ENCODE measurements at places on chromosomes 7 and 10.
A peak's percentile ranks its signal among the peaks of the same experiment; 100 is the strongest.

- DNase-seq = no peak
Observed at GRCh38 chr10:54282012-54282411, 519.0 kb downstream of the PCDH15 start.

GRCh38 chr7:12303062-12303461, 92.0 kb downstream of the TMEM106B start:
- DNase-seq = no peak

- no peak for DNase-seq
Observed at GRCh38 chr10:87878664-87879459, 15.4 kb downstream of the PTEN start.

GRCh38 chr7:55105952-55106351, 87.1 kb downstream of the EGFR start:
- no peak for DNase-seq

- no peak for DNase-seq
Observed at GRCh38 chr10:129915526-129916378, 48.3 kb downstream of the EBF3 start.

- DNase-seq = no peak
Observed at GRCh38 chr10:49379596-49380410, 16.1 kb downstream of the DRGX start.

GRCh38 chr10:44911081-44911540, at the start of gene TMEM72:
TMEM72 (plus strand) TSS chr10:44911337; CDS start chr10:44911513, 176 bp downstream.
- no peak for DNase-seq

GRCh38 chr10:21352886-21353285, 172.6 kb downstream of the SKIDA1 start:
- DNase-seq = no peak

DNA sequence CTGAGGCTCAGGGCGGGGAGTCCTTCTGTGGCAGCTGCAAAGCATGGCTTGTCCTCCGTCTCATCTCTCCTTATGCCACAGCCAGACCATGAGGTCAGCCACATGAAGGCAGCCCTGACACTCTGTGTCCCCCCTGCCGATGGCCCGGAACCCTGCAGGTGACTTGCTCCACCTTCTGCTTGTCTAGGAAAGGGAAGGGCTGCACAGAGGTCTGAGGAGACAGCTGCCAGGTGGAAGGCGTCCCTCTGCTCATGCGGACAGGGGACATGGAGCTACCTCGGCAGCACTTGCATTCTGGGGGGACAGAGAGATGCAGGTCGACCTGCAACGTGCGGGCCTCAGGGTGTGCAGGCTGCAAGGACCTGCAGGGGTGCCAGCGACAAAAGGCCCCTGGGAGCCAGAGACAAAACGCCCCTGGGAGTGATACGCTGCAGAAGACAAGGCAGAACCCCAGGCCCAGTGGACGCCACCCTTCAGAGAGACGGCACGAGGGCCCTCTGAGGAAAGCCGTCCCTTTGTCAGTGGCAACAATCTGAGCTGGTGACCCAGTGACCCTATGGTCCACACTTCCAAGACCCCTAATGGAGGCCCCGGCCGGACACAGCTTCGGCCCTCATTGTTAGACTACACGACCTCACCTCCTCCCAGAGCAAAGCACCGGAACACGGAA, 205.2 kb upstream of the PPP2R2D start:
- no peak for DNase-seq

DNA sequence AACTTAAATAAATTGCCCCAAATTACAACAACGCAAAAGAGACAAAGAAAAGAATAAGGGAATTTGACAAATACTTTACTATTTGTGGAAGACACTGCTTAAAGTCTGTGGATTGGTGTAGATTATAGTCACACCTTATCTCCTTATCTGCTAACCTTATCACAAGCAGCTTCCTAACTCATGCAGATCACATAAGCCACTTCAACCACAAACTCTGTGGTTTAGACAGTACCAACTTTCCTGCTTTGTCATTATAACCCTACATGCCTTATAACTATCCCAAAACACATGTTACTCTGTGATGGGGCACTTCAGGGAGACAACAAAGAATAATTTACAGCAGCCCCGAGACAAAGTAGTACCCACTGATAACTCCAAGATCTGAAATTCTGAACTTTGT, 41.5 kb upstream of the PPP3CB start:
- no peak for DNase-seq

DNA sequence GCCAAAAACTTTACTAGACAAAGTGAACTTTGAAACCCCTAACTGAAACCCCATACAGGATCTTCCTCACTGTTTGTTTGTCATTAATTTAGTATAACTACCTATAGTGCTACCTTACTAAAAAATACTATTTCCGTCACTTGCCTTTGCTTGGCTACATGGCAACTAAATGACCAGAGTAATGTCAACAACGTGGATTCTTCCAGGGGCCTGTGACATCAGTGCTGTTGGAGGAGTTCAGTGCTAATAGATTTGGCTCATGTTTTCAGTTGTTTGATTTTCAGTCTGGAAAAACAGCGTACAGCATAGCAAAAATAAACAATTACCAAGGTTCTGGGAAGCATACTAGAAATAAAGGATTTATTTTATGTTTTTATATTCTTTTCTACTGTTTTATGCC, 3.0 kb upstream of the ASB15 start:
- DNase-seq = no peak

GRCh38 chr7:913736-914520, 37.6 kb downstream of the GET4 start:
- no peak for DNase-seq

GRCh38 chr10:130484468-130485180, 348.4 kb downstream of the GLRX3 start:
- DNase-seq = no peak

- no peak for DNase-seq
Observed at GRCh38 chr7:130966246-130967009, 232.4 kb upstream of the KLF14 start.

DNA sequence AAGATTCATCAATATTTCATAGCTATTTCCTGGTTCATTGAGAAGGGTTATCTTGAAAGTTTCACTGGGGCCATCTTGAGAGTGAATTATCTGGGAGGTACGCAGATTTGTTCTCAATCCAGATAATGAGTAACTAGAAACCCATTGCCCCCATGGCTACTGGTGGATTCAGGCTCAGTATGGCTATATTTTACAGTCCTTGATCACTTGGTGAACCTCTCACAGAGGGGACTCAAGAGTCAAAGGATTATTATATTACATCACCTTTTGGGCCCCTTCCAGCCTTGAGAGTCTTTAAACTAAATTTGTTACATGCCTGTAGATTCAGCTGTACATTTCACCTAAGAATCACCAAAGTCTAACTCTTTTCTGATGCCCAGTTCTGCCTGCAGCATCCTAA, 11.6 kb downstream of the NKX2-3 start:
- DNase-seq = no peak

- no peak for DNase-seq
Observed at GRCh38 chr10:77554996-77555397, 82.6 kb downstream of the KCNMA1 start.

GRCh38 chr10:116098411-116099022, 174.5 kb downstream of the GFRA1 start:
- DNase-seq = no peak

DNA sequence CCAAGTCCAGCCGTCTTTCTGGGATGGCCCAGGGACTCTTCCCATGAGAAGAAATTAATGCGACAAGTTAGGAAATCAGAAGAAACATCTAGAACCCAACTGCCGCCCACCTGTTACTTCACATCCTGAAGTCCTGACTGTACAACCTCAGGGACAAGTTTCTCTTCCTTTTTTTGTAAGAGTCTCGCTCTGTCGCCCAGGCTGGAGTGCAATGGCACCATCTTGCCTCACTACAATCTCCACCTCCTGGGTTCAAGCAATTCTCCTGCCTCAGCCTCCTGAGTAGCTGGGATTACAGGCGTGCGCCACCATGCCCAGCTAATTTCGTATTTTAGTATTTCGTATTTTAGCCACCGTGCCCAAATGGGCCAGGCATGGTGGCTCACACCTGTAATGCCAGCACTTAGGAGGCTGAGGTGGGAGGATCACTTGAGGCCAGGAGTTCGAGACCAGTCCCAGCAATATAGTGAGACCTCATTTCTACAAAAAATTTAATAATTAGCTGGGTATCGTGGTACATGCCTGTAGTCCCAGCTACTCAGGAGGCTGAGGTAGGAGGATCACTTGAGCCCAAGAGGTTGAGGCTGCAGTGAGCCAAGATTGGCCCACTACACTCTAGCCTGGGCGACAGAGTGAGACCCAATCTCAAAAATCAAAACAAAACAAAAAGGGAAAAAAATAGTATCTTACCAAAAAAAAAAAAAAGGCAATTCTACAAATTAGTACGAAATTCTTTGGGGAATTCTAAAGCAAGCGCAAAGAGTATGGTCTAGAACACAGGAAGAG, 20.8 kb downstream of the LAT2 start:
- no peak for DNase-seq

DNA sequence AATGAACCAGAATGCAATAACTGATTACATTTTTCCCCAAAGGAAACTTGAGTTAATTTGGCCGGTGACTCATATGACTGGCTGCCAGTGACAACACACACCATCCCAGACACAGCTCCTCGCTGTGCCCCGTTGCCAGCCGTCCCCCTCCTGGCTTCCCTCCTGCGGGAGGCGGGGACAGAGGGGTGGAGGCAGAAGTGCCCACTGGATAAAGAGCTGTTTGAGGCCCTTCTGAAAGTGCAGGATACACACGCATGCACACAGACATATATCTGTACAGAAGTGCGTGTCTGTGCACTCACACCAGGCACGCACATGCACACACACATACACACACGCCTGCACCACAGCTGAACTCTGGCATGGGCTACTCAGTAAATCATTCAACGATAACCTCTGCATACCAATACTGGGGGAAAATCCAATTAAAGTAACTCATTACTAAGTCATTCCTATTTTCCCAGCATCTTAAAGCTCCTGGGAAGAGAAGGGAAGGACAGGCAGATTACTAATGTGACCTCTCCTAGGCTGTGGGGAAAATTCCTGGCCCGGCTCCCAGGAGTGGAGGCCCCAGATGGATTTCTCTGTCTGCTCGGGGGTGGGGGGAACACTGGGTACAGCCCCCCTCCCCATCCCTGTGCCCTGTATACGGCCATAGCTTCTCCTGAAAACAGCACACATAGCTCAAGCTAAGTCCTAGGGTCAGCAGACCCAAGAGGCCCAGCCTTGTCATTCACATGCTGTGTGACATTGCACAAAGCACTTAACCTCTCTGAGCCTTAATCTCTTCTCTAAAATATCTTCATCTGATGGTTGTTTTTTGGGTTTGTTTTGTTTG, 52.3 kb upstream of the MYL10 start:
- DNase-seq = no peak

DNA sequence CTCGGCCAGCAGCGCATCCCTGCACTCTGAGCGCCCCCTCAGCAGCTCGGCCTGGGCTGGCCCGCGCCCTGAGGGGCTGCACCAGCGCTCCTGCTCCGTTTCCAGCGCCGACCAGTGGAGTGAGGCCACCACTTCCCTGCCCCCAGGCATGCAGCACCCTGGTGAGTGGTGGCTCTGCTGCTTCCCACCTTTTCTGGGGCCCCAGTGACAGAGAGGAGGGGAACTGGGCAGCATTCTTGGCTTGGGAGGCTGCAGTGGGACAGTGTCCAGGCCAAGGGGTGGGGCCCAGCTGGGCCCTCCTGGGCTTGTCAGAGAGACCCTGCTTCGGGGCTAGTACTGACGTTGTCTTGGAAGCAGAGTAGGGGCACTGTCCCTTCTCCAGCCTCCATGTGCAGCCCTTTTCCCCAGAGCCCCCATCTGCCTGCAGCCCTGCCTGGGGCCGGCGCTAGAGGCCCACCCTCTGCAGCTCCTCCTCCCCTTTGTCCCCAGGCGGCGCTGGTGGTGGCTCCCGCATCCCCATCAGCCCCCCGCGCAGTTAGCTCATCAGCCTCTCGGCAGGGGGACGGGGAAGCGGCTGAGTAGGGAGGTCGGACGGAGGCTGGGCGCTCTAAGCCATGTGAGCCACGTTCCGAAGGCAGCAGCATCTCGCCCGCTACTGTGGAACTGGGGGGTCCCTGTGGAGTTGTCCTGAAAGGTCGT, 29.2 kb downstream of the GBX1 start:
- no peak for DNase-seq

DNA sequence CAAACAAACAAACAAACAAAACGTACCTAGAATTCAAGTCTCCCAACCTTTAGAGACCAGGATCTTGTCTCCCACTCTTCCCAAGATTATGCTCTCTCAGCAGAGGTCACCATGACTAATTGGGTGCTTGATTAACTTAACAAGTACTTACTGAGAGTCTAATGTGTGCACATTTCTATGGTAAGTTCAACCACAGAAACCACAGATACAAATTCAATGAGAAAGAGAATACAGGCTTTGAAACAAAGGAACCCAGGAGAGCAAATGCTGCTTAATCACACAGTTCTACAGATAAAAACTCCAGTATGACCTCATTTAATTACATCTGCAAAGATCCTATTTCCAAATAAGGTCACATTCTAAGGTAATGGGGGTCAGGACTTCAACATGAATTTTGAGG, 142.8 kb downstream of the DNAJC1 start:
- DNase-seq = no peak

GRCh38 chr7:105131033-105131656, 117.1 kb downstream of the KMT2E start:
- DNase-seq = no peak

DNA sequence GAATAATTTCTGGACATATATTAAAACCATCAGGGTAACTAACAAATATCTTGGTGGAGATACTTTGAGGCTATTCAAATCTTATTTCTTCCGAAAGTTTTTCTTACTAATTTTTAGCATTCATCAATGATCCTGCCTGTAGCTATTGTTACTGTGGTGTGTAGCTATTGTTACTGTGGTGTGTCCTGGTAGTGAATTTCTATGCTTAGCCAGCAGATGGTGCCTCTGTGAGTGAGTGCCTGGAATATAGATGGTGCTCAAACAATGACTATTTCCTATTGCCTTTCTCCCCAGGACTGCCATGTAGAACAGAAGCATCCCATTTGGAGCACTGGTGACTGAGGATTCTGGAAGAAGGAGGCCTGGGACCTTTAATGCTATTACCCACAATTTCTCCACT, 245.7 kb downstream of the CCSER2 start:
- DNase-seq = no peak

DNA sequence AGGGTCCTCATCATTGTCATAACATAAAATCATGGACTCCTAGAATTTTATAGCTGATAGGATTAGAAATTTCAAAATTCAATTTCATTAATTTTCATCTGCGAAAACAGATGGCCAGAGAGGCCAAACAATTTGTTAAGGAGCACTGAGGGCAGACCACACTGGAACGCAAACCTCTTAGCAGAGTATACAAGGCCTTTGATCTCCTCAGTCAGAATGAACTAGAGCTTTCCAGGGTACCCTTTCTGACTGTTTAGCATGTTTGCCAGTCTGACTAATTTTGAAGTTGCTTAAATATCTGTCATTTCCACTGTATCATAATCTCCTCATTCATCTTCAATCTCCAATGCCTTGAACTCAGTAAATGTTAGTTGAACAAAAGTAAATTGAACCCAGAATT, 41.9 kb upstream of the ATRNL1 start:
- no peak for DNase-seq

GRCh38 chr7:149422162-149422913, 38.5 kb downstream of the ZNF777 start:
- DNase-seq = peak; percentile 94

DNA sequence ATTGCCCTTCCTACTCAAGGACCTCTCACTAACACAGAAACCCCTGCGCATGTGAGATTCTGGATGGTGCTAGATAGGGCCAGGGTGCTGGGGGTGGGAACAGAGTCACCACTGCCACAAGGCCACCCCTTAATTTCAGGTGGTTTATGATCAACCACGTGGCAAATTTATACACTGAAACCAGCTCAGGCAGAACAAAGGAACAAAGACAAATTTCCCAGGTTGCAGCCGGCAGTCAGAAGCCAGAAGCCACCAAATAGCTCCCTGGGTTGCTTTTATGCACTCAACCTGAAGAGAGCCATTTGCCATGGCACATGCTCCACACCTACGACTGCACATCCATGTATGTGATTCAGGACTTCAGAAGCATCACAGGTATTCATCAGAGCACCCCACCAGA, 2.5 kb downstream of the VOPP1 start:
- no peak for DNase-seq
